ENCODE measurements at places on chromosomes 1 and 21. TPM values are rescaled to one million over a fixed set of nuclear protein-coding genes. Genes with fewer than 3 reads are reported as not detected.

DNA sequence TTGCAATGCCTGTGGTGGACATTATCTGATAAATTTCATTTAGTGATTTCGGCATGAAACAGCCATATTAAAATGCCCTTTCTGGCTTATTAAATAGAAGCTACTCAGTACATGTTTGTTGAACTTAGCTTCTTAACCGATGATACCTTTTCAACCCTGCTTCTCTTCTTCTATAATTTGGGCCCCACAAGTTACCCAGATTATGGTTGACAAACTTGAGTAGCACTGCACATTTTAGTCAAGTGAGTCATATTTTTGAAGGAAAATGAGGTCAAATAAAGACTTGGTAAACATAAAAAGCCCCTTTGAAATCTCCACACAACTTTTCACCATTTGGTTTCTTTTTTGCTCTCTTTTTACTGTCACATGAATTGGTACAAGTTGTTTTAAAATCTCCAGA, 33.8 kb downstream of the GIPC2 start:
- DNase-seq, result no peak
- no peaks in the 10 kb centered on the region for H3K27me3 ChIP-seq
- H3K4me1 ChIP-seq, result peaks cover 10% of the 10 kb centered on the region
- no peaks in the 10 kb centered on the region for H3K36me3 ChIP-seq
- no peak overlapping the region for H3K4me3 ChIP-seq

- H3K36me3 ChIP-seq, result no peaks in the 10 kb centered on the region
- no peaks in the 10 kb centered on the region for H3K4me1 ChIP-seq
- DNase-seq, result peak; percentile 24
- H3K27ac ChIP-seq, result no peak overlapping the region
These were observed 88.1 kb downstream of the DMRTB1 start for GRCh38 chr1:53547231-53547790.

Gene HRNR
- total RNA-seq, result not detected

Gene SYNC
- 37.5 TPM for total RNA-seq

Gene DIPK1A
- total RNA-seq, result 11.0 TPM

Gene MEF2D
- 82.1 TPM for total RNA-seq

Gene NBPF14
- 60.4 TPM for total RNA-seq

- H3K4me1 ChIP-seq, result no peaks in the 10 kb centered on the region
- no peak overlapping the region for H3K4me3 ChIP-seq
- H3K27me3 ChIP-seq, result no peaks in the 10 kb centered on the region
- peak; percentile 43 for DNase-seq
These were observed 14.1 kb downstream of the TTC39A start for GRCh38 chr1:51316113-51316845.

DNA sequence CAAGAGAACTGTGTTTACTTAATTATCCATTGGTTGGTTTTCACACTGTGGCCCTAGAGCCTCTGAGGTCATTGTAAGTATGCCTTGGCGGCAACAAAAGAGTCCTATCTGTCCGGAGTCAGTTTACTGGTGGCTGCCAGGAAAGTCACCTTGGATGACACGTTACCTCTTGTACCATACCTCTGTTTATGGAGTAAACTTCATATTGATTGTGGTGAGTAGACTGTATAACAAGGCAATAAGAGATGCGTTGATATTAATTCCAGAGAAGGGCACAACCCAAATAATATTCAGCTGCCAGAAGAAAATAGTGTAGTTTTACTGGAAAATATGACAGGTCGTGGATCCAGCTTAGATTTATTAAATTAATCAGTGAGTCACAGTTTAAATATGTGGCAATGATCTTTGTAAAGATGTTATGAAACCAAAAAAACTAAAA, 20.4 kb upstream of the KIF14 start:
- no peak for DNase-seq
- no peaks in the 10 kb centered on the region for H3K36me3 ChIP-seq
- no peak overlapping the region for H3K4me3 ChIP-seq
- H3K27me3 ChIP-seq, result no peaks in the 10 kb centered on the region

Gene NES
- total RNA-seq, result 47.9 TPM

Measured in aorta (tissue), 5 donors.